ENCODE measurements at places on chromosomes 6 and 20.
A peak's percentile ranks its signal among the peaks of the same experiment; 100 is the strongest.

DNA sequence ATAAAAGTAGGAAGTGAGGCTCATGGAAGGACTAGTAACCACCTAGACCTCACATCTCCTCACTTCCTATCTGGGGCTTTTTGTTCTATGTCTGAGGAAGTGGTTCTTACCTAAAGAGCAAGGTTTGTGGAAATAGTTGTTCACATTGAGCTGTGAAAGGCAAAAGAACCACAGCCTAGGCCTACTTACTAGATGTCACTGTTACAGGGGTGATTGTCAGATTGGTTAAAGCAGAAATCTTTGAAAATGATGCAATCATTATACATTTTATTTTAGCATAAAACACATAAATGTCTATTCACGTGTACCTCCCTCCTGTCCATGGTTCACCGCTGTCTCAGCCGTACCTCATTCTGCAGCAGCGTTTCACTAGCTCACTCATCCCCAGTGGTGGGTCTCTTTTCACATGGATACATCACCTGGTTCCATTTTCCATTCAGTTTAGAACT, 268.8 kb downstream of the TMEM242 start:
- peak; percentile 5 for DNase-seq

DNA sequence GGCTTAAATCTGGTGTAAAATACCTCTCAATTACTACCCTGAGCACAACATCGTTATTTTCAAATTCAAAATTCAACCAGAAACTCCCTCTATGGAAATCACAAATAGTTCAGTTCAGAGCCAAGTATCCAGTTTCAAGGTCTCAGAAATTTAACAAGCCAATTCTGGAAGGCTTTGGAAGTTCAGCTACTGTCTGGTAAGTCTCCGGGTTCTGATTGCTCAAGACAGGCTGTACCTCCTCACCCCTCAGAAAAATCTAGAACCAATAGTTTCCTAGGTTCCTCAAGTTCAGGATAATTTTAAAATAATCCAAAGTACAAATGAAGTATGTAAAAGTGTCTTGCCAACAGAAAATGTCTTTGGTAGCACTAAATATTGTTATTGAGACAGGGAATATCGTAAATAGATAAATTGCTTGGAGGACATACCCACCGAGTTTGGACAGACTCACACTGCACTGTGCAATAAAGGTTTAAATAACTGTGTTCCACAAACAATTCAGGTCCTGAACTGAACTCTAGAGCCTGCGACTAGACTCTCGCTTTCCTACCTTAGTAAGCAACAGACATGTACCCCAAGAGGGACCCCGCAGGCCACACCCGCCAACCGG, 729 bp downstream of the ATG5 start:
- no peak for DNase-seq

GRCh38 chr20:37042986-37043972, 52.5 kb downstream of the RBL1 start:
- DNase-seq, result no peak

DNA sequence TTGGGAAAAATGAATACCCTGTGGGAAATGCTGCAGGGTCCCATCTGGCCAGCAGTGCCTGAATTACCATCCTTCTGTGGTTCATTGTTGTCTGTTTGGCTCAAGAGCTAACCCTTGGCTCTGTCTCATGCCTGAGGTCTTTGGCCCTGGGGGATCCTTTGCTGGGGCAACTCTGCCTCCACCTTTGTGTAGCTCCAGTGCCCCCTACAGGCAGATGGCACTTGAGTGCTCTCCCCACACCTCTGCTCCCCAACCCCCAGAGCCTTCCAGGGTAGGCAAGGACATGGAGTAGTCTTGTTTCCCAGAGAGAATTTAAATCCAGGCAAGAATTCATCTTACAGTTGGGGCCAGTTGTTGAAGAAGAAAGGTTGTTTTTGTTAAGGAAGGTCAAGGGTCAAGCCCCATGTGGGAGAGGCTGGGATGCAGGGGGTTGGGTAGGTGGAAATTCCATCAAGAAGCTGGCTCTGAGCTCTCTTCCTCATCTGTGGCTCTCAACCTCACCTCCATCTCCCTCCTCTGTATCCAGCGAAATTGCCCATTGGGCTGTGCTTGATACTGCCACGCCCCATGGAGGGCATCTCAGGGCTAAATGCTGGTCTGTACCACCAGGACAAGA, 44.2 kb downstream of the ZNF831 start:
- DNase-seq, result peak; percentile 68

DNA sequence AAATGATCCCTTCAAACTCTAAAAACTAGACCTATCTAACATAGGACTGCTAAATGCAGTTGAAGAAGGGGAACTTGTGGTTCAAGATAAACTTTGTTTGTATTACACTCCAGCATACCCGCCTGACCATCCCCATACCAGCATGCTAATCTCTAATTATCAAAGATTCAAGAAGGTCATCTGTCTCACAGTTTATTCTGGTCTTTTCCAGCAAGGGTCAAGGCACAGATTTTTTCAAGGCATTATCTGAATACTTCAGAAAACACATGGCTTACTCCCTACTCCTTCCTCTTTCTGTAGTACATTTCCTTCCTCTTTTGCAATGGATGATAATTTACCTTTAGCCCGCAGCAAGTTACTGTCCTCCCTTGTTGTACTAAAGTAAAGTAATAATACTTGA, 174.1 kb downstream of the PKHD1 start:
- DNase-seq, result no peak
